ENCODE measurements at places on chromosomes 5 and 9.

DNA sequence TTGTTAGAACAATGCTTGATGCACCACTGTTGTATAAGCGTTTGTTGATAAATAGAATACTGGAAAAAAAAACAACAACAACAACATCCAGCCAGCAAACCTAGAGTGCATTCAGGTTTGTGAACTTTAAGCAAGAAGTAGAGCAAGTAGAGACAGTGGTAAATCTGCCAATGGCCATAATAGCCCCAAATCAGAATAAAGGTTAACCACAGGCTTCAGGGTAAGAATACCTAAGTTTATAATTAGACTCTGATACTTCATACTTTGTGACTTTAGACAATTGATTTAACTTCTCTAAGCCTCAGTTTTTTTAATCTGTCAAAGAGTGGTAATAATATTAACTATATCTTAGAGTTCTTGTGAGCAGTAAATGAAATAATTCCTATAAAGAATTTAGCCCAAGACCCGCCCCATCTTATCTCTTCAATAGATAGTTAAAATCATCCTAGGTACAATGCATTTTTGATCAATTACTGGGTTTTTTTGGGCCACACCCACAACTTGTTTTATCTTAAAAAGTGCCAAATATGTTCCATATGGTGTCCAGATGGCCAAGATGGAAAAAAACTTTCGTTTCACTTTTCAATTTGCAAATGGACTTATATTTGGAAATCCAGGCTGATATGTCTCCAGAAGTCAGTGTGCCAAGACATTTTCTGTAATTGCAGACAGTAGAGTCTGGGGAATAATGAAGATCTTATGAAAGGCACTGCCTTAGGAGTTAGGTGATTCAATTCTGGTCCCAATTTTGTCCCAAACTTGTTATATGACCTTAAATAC is 24.5 kb upstream of the DPYSL3 start:
- DNase-seq, result no peak

GRCh38 chr5:138282920-138283742 is 8.7 kb upstream of the GFRA3 start:
- DNase-seq, result no peak

DNA sequence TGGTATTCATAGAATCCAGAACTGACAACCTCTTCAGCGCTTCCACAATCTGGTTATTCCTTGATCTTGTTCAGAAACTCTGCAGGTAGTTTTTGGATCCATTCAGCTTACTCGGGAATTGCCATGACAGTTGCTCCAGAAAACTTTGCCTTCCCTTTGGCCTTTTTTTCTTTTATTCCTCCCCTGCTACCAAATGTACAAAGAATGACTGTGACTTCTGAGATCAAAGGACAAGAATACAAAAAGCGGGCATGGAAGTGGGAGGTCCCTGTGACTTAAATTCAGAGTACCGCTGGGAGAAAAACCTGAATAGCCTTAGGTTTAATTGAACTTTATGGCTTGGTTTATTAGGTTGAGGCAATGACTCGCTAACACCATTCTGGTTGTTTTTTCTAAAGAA is 59.5 kb downstream of the ADGRV1 start:
- DNase-seq, result no peak

DNA sequence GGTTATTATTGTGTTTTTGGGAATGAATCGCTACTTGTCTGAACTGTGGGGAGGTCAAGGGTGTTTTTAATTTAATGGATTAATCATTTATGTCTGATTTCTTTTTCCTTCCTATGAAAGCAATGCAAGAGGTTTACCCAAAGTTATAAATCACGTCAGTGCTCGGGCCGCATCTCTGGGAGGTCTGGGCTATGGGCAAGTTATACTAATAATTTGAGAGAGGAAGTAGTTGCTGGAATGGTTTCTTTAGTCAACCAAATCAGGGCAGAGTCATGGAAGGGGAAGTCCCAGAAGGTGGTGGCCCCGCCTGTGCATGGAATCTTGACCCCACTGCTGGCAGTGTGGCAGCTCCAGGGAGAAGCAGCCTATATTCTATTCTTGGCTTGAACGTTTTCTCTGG is 180.2 kb downstream of the HSPA4 start:
- DNase-seq, result no peak

DNA sequence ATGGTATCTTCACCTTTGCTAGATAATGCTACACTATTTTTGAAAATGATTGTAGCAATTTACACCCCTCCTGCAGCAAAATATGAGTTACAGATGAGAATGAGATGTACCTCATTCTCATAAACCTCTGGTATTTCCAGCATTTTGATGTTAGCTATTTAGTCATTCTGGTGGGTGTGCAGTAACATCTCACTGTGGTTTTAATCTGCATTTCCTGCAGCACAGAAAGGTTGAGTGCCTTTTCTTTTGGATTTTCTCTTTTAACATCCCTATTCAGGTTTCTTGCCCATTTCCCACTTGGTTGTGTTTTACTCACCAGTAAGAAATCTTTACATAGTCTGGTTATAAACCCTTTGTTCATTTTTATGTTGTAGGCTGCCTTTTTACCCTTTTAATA is 206.2 kb downstream of the NR3C1 start:
- DNase-seq, result no peak

DNA sequence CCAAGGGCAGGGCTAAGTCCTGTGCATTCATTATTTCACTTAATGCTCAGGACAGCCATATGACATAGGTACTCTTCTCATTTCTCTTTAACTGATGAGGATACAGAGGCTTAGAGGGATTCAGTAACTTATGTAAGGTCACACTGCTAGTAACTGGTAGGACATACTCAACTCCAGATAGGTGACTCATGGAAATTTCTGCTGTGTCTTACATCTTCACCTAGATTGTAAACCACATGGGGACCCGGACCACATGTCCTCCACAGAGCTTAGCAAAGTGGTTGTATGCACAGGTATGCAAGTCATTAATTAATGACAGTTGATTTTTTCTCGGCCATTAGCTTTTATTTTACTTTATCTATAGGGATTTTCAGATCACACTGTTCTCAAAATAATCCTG is 29.3 kb downstream of the SLC1A1 start:
- DNase-seq, result no peak

- no peak for DNase-seq
Observed at GRCh38 chr5:42993516-42994245, 46.4 kb downstream of the ANXA2R start.
